ENCODE measurements at places on chromosomes 6 and 20.

- no peak for DNase-seq
Measured at GRCh38 chr6:11729076-11729475, 49.5 kb downstream of the ADTRP start.

DNA sequence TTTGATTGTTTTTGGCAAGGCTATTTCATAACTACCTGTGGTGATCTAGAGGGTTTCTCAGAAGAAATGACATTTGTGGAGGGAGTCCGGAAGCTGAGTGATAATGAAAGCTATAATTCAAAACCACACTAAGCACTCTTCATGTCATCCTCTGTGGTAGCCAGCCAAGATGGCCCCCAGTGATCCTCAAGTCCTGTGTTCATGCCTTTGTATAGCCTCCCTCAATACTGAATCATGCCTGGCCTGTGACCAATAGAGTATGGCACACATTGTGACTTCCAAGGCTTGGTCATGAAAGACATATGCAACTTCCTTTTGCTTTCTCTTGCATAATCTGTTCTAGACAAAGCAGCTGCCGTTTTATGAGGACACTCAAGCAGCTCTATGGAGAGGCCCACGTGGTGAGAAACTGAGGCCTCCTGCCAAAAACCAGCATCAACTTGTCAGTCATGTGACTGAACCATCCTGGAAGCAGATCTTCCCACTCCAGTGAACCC, 12.8 kb upstream of the DNAAF9 start:
- no peak for DNase-seq

DNA sequence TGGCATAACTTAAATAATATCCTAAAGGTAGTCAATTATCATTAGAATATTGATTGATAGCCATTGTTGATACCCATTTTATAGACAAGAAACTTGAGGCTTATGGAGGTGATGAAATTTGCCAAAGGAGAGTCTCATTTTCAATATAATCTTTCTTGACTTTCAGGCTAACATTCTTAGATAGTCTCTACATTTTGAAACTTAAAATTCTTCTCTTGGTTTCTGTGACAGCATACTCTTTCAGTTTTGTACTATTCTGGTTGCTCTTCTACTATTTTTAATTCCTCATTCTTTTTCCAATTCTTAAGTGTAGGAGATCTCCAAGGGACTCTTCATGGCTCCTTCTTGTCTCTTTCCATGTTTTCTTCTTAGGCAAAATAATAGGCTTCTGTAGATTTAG, 3.7 kb upstream of the SH3BGRL2 start:
- no peak for DNase-seq

DNA sequence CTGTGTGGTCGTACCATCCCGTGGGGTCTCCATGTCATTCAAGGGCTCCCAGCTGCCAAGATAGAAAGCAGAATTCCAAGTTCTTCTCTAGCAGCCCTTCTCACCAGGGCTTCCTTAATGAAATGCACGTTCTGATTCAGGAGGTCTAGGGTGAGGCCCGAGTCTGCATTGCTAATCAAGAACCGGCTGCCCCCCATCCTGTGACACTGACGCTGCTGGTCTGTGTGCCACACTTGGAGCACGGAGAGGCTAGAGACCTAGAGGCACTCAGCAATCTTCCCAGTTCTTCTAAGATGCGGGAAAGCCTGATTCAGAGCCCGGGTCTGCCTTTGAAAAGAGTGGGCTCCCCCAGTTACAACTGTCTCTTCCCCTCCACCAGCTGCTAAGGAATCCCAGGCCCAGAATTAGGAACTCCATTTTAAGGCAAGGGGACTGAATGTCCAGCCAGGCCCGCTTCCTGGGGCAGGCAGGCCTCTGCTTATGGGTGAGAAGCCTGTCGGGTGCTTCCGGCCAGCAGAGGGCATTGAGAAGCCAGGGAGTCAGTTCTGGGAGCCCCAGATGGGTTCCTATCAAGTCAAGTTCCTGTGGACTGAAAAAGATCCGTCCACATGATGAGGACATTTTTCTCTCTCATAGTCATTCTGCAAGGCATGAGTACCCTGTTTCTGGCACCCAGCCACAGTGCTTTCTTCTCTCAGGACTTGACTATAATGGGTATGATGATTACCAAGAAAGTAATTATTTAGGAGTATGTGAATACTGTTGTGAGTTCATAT, 69.8 kb upstream of the RIN2 start:
- peak; percentile 76 for DNase-seq

- DNase-seq = no peak
Measured at GRCh38 chr20:58651946-58652605, 993 bp downstream of the STX16 start.

DNA sequence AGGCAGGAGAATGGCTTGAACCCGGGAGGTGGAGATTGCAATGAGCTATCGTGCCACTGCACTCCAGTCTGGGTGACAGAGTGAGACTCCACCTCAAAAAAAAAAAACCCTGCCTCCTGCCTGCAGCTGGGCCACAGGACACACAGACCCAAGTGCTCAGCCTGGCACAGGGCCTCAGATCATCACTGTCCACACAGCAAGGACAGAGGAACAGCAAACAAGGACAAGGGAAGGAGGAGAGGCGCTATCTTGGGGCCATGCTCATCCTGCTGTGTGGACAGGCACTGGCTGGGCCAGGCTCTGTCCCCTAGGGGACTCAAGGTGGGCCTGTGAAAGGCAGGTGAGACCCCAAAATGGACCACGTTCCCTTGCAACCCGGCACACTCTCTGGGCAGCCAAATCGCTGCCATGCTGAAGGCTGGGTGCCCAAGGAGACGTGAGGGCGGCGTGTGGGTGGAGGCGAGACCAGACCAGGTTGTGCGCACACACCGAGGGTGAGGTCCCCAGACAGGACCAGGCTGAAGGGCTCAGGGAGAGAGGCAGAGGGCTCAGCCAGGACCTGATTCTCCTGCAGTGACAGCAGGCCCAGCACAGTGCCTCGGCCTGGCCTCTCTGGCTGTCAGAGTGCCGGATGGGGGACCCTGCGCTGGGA, 9.1 kb downstream of the UCKL1 start:
- DNase-seq = no peak

DNA sequence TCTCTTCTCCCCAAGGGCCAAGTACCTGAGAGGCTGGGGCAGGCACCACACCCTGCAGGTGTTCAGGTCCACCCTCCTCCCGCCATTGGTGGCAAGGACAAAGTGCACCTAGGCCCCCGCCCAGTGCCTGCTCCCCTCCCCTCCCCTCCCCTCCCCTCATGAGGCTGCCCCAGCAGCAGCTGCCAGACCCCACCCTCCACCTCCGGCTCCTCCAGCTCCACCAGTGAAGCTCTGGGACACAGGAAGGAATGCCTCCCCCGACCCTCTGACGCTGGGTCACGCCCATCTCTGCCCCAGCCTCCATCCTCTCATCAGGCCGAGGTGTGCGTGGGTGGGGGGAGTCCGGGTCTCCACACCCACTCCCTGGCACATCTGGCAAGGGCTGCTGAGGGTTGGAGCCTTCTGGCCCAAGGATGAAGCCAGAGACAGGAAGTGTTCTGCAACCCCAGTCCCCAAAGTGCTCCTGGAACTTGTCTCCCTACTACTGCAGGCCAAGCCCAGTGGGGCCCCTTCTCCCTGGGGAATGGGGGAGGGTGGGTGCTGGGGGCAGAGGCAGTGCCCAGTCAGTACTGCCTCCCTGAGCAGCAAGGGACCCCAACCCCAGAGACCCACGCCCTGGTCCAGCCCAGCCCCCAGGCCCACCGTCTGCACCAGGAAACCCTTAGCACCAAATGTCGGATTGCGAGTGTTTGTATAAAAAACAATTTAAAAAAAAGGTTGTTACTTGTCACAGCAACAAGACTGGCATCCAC, 1.6 kb upstream of the UCKL1 start:
- no peak for DNase-seq

- DNase-seq = no peak
Measured at GRCh38 chr6:158798311-158798710, 20.9 kb downstream of the EZR start.

DNA sequence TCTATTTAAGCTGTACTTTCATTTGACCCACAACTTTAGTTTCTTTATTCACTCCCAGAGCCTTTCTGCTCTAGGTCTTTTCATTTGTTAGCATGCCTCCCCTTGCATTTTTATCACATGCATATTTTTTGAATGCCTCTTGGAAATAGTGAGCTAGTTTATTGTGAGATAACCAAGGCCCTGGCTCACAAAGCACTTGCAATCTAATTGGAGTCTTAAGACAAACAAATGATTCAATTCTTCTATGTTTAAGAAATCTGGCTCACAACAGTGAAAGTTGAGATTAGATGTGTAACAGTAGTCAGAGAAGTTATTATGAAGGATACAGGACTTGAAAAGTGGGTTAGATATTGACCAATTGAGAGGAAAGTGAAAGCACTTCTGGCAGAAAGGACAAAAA, 173.4 kb downstream of the MOXD1 start:
- peak; percentile 81 for DNase-seq

- DNase-seq = no peak
Measured at GRCh38 chr6:142489722-142490610, 188.2 kb downstream of the ADGRG6 start.

DNA sequence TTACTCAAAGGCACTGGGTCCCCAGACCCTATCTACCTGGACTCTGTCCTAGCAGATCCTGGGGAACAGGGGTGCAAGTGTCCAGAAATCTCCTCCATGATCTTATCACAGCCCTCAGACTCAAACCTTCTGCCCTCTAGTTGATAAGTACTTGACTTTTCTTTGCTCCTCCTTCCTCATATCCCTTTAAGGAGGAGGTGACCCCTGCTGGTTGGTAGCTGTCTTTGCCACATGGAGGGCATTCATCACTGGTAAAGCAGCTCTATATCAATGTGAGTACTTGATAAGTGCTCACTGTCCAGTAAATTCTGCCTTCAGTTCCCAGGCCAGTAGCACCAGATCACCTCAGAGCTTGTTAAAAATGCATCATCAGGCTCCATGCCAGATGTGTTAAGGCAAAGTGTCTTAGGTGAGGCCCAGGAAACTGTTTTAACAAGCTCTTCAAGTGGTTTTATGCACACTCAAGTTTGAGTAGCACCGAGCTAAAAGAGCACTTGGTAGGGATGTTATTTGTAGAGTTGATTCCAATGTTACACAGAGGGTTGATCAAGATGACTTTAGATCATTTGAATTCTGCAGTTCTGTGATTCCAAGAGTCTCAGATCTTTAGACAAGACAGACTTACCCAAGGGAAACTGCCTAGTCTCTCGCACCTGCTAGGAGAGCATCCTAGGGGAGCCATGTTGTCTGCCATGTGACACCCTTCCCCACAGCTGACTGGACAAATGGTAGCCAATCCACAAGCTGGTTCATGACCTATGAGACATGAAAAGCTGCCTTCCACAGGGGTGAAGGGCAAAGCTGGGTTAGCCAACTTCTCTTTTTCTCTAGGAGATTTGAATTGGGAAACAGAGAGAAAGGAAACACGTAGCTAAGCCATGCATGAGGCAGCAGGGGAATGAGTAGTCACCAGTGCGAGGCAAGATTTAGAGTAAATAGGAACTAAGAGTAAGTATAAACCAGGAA, 18.6 kb downstream of the TREML2 start:
- DNase-seq = peak; percentile 4

DNA sequence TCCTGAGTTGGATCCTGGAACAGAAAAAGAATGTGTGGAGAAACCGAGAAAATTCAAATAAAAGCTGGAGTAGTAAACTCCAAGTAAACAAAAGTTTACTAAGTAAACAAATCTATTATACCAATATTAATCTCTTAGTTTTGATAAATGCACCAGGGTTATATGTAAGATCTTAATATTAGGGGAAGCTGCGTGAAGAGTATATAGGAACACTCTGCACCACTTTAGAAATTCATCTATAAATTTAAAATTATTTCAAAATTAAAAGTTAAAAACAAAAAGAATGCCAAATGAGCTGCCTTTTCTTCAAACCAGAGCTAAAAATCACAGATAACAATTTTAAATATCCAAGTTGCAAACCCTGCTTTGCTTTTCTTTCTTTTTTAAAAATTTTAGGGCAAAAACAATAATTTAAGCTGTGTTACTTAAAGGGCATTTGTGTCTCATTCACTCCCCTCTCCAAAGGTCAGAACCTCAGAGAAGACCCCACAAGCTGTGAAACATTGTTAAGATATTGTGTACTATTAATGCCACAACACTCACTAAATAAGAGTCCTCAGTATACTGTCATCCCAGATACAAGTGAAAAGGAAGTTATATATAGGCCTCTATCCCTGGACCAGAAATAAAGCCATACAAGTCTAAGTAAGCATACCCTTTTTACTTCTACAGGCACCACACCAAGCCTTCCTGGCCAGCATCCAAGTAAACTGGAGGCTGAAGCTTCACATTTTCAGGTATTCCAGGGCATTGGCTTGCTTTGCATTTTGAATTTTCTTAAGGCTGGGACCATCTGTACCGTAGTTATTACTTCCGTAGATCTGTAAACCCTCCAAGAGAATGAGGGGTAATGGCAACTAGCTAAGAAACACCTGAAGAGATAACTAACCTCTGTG, 7.0 kb downstream of the DNAAF9 start:
- no peak for DNase-seq

DNA sequence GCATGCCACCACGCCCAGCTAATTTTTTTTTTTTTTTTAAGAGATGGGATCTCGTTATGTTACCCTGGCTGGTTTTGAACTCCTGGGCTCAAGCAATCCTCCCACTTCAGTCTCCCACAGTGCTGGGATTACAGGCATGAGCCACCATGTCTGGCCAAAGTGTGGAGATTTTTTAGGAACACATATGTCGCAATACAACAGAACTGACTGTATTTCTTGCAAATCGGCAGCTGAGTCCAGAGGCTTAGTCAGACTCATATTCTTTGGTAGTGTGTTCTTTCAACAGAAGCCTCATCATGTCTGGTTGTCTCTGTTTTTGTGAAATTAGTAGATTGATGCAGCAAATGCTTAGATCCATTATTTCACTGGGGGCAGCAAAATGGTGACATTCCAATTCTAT, 23.9 kb upstream of the CD164 start:
- no peak for DNase-seq

DNA sequence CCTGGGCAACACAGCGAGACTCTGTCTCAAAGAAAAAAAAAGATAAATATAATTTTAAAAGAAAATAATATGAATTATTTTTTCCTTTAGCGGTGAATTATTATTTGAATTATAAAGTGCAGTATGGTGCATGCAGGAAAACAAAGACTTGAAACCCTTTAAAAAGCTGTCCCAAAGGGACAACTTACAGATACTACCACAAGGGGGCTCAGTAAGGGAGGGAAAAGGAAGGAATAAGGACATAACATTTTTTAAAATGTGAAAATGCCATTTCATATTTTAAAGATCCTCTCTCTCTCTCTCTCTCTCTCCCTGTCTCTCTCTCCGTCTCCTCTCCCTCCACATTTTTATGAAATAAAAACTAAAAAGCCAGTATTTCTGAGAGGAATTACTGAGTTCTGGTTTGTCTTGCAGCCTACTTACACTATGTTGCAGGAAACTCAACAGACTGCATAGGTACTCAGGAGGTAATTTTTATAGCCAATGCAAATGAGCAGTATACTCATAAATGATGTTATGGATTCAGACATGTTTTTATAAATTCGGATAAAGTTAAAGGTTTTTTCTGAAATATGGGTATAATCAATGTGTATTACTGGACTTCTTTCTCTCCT, 455.0 kb upstream of the GJE1 start:
- no peak for DNase-seq

GRCh38 chr6:52908526-52908925, 972 bp downstream of the GSTA3 start:
- DNase-seq = no peak

- DNase-seq = no peak
Measured at GRCh38 chr20:32991792-32992641, 12.2 kb downstream of the SUN5 start.

All from AG04450 (cell line).